ENCODE measurements at places on chromosomes 13 and 19.

DNA sequence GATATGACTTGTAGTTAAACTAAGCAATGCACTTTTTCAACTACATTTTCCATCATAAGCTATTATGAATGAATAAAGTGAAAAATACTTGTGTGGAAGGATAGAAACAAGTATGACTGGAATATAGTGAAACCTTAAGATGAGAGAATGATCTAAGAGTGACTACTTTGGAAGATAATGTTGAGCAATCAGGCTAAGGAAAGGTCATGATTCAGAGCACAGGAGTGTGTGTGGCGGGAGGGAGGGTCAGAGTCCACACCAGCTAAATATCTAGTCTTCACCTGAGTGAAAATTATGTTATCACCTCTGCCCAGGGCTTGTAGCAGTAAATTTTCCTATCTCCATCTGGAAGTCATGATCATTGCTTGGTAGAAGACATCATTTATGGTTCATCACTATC lies 833.4 kb upstream of the ATXN8OS start:
- no peak for DNase-seq

- no peak for DNase-seq
These were observed 106.0 kb downstream of the KDM4B start for GRCh38 chr19:5074830-5075394.

GRCh38 chr19:48968179-48968661 lies 3.1 kb downstream of the FTL start:
- DNase-seq = no peak

- no peak for DNase-seq
These were observed 156.9 kb downstream of the ENOX1 start for GRCh38 chr13:43629691-43630480.

DNA sequence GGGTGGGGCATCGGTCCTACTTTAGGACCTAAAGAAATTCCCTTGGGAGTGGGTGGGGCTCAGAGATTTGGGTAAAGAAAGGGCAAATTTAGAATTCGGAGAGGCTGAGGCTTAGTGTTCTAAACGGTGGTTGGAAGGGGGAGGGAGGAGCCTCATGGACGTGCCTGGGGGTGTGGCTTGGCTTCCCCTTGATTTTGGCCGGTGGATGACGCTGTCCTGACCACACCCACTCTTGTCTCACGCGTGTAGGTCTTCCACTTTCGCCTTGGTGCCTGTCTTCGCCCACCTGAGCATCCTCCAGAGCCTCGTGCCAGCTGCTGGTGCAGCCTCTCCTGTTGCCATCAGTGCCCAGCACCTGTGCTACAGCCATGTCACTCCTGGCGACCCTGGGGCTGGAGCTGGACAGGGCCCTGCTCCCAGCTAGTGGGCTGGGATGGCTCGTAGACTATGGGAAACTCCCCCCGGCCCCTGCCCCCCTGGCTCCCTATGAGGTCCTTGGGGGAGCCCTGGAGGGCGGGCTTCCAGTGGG lies 1.2 kb upstream of the NUP62 start:
- peak; percentile 61 for DNase-seq

- DNase-seq = no peak
These were observed 26.2 kb upstream of the SLITRK6 start for GRCh38 chr13:85825454-85825853.

- DNase-seq = no peak
These were observed 139.3 kb downstream of the TNFRSF19 start for GRCh38 chr13:23709536-23709935.

GRCh38 chr13:41707194-41707821 lies 250.0 kb downstream of the RGCC start:
- no peak for DNase-seq

DNA sequence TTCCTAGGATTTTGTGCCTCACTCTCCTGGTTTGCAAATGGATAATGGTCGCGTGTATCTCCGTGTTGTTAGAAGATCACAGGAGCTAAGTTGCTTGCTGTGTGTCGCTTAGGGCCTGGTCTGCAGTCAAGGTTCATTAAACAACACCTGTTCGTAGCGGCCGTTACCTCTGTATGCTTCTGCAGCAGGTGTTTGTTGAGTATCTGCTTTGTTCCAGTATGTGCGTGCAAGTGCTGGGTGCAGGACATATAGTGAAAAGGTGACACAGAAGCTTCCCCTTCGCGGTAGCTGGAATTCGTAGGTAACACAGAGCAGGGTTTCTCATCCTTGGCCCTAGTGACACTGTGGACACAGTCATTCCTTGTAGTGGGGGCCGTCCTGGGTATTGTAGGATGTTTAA lies 5.4 kb downstream of the MED25 start:
- no peak for DNase-seq

- no peak for DNase-seq
These were observed 155.7 kb downstream of the ENOX1 start for GRCh38 chr13:43631106-43631505.

DNA sequence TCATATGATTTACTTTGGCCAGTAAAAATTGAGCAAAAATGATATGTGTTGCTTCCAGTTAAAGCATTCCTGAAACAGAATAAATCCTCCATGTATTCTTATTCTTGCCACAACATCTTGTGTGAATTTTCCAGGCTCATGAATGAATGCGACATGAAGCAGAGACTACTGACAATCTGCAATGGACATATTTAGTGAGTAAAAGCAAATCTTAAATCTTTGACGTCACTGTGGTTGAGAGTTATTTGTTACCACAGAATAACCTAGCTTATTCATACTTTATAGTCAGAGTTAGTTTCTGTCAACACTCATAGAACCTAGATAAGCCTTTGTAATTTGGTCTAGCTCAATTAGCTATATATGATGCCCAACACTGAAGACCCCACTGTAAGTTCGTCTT lies 1443.1 kb downstream of the PCDH9 start:
- no peak for DNase-seq

DNA sequence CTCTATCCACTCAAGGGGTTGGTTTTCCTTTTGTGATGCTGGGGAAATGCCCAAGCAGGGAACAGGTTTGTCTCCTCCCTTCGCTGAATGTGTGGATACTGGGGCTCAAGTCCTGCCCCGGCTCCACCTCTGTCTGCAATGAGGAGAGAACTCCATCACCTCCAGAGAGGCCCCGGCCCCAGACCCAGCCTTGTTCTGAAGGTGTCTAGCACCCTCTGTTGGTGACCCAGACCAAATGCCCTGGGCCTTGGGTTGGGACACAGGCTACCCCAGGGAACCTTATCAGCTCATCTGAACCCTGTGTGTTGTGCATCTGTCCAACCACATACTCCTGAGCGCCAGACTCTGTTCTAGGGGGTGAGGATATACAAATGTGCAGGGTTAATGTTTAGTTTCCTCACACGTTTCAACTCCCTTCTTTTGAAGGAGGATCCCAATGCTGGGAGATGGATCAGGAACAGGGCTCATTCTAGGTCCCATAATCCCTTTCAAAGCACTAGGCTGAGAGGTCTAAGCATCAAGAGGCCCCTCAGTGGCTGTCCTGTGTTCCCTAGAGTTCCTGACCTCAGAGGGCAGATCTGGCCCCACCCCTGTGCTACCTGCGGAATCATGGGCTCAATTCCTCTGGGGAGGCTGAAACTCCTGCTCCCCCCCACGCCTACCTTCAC lies 112.5 kb upstream of the SLC7A1 start:
- DNase-seq = no peak

DNA sequence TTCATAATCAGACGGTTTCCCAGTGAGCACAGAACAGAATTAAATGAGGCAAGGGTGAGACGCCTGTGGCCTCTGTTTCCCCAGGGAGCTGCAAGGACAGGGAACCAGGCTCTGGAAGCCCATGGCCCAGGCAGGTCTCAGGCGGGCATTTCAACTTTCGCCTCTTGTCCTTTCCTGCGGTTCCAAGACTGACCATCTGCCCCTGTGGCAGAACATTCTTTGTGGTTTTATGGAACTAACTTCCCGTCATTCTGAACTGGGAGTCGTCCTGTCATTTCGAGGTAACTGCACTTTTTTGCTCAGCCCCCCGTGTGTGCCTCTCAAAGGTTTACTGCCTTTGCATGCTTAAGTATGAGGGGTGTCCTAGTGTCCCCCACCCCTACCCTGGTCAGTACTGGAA lies 70.9 kb downstream of the KL start:
- DNase-seq = no peak

DNA sequence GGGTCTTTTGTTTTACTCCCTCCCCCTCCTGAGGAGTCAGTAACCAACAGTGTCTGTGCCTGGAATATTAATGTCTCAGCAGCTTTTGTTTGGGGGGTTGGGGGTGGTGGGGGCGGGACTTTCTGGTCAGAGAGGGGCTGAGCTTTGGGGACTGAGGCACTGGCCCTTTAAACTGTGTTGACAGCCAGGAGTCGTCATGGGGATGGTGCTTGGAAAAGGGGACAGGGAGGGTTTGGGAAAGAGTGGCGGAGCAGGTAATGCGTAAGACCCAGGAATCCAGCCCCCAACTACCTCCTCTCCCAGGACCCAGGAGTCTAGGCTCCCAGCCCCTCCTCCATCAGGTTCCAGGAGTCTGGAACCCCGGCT lies 5.2 kb downstream of the CADM4 start:
- DNase-seq = no peak

GRCh38 chr13:89584058-89584620 lies 1763.3 kb upstream of the MIR17HG start:
- no peak for DNase-seq

All from NCI-H1930 (cell line).